ENCODE measurements at places on chromosomes 5 and 9.

GRCh38 chr9:72650206-72650605 lies 128.8 kb downstream of the TMC1 start:
- no peak for DNase-seq

DNA sequence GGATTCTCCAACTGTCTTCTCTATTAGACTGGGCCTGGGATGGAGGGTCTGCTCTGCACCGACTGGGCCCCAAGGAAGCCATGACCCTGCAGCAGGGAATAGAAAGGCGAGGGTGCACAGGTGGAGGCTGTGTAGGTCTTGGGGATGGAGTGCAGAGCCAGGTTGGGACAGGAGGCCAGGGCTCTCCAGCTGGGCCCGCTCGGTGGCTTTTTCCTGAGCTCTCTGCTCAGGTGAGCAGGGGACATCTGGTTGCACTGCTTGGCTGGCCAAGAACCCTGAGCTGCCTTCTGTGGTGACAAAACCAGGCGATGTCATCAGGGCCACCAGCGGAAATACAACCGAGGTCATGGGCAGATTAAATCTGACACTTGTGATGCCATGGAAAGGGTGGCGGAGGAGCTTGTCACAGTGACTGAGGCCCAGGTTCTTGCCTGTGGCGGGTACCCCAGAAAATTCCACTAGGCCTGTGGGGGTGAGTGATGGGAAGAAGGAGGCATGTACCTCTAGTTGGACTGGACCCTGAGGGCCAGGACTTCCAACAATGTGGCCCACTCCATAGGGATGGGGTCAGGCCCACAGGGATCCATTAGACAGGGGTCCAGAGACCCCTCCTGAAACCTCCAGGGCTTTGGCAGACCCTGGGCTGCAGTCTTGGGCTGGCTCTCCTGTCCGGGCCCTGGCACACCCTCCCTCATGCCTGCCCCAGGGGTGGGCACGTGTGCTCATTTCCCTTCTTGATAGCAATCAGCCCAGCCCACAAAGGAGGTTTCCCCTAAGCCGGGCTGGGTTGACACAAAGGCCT lies 4.4 kb upstream of the IL3 start:
- DNase-seq: peak; percentile 54

DNA sequence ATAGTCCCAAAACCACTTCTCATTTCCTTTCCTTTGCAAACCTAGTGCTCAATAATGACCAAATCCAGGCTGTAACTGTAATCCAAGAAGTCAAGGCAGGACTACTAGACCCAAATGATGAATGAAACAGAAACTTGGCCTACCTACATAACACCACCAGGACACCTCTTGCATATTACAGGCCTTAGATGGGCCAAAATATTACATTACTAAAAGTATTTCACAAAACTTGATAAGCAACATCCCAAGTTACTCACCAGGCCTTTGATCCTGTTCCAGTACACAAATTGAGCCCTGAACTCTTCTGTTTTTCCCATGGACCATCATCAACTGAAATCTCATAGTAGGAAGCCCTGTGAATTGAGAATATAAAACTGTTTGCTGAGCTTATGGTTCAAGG lies 34.8 kb downstream of the NADK2 start:
- no peak for DNase-seq

DNA sequence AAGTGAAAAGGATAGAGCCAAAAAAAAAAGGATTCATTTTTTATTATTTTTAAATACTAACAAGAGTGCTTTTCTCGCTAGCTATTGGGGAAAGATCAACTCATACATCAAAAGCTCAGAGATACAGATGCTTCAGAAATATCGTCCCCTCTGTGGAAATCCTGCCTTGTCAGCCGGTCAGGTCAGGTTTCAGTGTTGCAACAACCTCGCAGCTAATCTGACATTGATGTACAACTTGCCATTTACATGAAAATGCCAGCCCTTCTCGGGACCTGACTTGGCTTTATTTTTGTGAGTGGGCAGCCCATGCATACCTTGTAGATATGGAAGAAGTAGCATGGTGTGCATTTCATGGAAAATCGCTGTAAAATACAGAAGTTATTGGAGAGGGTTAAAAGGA lies 358.8 kb upstream of the ADAMTS16 start:
- no peak for DNase-seq

DNA sequence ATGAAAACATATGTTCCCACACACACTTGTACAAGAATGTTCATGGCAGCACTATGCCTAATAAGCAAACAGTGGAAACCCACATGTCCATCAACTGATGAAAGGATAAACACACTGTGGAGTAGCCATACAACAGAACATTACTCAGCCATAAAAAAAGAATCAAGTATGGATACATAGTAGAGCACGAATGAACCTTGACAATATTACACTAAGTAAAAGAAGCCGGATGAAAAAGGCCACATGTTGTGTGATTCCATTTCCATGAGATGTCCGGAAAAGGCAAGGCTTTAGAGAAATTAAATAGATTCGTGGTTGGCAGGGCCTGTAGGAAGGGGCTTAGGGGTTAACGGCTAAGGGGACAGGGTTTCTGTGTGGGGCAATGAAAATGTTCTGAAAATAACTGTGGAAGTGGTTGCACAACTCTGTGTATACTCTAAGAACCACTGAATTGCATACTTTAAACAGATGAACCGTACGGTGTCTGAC lies 51.4 kb downstream of the COL23A1 start:
- no peak for DNase-seq

DNA sequence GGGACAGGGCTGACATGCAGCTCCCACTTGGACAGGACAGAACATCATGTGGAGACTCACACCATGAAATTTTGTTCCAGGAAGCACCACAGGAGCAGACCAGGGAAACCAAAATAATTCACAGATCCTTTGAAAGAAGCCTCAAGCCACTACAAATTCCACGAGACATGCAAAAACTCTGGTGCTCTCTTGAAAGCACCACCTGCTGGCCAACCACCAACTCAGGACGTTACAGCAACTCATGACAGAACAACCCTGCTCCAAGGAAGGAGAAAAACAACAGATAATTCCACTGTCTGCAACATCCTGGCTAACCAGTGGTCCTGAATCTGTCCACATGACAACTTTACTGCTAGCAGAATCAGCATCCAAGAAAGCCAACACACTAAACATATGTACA lies 516.0 kb downstream of the SPATA31D1 start:
- no peak for DNase-seq

GRCh38 chr9:132551556-132551955 lies 30.9 kb upstream of the BARHL1 start:
- no peak for DNase-seq

GRCh38 chr5:168364151-168364661 lies 72.8 kb downstream of the WWC1 start:
- no peak for DNase-seq

DNA sequence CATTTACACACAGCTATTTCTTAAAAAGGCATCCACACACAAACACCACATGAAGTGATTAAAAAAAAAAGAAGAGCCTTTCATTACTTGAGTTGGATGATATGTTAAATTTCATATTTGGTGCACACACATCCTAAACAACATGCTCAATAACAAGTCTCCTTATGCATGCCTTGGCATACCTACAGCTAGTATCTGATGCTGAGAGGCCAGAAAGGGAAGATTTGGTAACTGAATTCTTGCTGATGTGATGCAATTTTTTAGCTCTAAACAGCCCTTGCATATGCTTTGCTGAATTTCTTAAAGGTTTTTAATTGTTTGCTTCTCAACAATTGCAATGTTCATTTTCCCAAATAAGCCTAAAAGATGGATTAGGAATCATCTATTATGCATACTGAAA lies 338.8 kb downstream of the ARL15 start:
- no peak for DNase-seq

GRCh38 chr9:134293611-134294152 lies 32.6 kb upstream of the RXRA start:
- DNase-seq: no peak

- DNase-seq: no peak
Measured at GRCh38 chr5:140134277-140134935, 8.7 kb downstream of the IGIP start.

DNA sequence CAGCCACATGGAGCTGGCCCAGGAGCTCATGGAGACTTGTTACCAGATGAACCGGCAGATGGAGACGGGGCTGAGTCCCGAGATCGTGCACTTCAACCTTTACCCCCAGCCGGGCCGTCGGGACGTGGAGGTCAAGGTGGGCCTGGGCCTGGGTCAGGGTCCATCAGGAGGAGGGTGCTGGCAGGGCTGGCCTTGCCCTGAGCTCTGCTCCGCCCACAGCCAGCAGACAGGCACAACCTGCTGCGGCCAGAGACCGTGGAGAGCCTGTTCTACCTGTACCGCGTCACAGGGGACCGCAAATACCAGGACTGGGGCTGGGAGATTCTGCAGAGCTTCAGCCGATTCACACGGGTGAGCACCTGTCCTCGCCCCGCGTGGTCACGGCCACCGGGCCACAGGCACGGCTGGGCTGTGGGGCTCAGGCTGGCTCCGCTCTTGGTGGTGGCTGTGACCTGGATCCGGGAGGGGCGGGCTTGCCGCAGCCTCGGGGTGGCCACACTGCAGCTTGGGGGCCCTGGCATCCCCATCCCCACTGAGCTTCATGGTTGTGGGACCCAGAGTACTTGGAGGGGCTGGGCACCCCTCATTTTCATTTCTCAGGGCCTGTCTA lies 7.1 kb downstream of the DPP7 start:
- DNase-seq: no peak

GRCh38 chr5:13179407-13180087 lies 764.9 kb downstream of the DNAH5 start:
- DNase-seq: no peak

DNA sequence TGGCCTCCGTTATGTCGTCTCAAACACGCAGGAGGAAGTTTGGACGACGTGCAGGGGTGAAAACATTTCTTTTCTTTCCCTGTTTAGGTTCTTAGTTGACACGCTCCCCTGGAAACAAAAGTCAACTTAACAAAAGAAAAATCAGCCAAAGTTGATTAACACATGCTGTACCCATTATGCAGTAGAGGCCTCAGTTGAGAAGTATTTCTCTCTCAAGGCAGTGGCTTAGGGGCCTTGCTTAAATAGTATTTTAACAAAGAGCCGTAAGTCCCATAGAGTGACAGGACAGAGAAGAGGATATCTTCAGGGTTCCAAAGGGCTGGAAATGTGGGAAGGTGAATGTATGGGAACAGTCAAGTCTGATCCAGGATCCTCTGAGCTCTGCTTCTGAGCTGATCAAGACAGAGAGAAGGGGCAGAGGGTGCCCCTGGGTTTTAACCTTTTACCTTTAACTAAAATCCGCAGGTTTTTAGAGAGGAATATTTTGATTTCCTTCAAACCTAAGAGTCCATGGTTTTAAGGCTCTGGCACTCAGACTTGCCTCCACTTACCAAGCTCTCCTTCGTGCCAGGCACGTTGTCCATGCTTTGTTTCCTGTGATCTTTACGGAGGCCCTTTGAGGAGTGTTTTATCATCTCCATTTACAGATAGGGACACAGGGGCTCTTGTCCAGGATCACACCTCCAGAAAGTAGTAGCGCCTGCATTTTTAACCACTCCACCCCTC lies 629 bp upstream of the CD74 start:
- no peak for DNase-seq

GRCh38 chr5:158212917-158213316 lies 354.0 kb upstream of the CLINT1 start:
- DNase-seq: no peak

GRCh38 chr5:116947691-116948528 lies 373.3 kb upstream of the SEMA6A start:
- DNase-seq: peak; percentile 16

DNA sequence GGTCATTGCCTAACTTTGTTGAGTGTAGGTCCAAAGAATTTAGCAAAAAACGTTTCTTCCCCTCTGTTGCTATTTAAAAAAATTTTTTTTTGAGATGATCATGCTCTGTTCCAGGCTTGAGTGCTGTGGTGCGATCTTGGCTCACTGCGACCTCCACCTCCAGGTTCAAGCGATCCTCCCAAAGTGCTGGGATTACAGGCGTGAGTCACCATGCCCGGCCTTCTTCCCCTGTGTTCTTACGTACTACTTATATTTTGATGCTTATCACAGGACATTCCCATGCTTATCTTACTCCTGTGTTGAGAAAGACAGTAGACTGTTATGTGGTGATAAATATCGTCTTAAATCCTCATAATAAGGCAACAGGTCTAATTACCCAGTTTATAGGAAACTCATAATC lies 2.5 kb downstream of the ACER2 start:
- no peak for DNase-seq

DNA sequence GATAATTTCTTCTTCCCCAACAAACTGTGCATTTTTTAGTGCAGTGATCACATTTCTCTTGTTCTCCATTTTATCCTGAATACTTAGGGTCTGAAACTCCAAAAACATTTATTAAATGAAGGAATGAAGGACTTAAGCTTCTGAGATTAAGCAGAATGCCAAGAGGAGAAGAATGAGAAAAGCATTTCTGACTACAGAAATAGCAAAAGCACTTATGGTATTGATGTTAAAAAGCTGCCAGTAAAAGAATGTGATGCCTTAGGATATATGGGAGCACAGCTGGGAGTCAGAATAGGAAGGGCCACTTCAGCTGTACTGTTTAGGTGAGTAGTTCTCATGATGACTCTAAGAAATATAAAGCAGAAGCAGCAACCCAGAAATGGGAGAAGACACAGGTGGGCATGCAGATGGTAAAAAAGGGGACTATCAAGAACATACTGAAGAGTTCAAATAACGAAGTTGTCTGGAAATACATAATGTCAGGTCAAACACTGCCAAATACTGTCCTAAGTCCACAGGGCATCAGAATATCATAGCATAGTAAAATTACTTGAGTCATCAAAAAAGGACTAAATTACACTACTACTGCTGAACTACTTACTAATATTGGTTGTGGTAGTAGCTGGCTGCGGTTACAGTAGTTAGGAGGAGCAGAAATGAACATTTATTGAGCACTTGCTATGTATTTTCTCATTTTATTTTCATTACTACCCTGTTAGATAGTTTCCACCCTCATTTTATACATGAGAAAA lies 132.7 kb downstream of the MAPKAP1 start:
- no peak for DNase-seq

GRCh38 chr5:54443270-54443669 lies 12.2 kb upstream of the HSPB3 start:
- DNase-seq: no peak

DNA sequence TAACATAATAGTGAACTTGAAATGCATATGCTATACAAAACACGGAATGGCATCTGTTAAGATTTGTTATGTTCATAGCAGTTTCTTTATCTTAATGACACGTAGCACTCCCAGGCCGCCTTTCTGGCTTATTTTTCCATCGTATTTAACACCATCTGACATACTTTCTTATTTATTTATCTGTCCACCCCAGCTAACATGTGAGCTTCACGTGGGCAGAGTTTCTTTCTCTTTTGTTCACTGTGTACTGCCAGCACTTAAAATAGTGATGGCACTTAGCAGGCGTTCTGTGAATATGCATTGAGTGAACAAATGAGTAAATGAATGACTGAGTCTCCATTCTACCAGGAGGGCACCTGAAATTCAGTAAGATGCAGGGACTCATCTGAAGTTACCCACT lies 29.4 kb upstream of the SYNPO start:
- DNase-seq: no peak

- no peak for DNase-seq
Measured at GRCh38 chr5:115452536-115453235, 91.9 kb downstream of the FEM1C start.

Measured in T-cell (primary cell).